ENCODE measurements at places on chromosomes 6 and 20.

- DNase-seq, result no peak
Observed at GRCh38 chr20:40955326-40955725, 73.3 kb upstream of the TOP1 start.

DNA sequence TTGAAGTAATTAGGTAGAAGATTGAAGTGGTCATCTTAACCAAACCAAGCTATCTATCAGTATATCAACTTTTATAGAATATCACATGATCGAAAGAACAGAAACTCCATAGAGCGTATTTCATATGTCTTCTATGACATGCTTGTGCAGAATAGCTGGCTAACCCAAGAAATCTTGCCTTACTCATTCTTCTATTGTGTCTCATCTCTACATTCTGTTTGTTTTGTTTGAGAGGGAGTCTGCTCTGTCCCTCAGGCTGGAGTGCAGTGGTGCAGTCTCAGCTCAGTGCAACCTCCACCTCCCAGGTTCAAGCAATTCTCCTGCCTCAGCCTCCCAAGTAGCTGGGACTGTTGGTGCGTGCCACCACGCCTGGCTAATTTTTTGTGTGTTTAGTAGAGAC lies 10.6 kb downstream of the TAB2 start:
- DNase-seq, result no peak

- DNase-seq, result no peak
Observed at GRCh38 chr6:111625461-111626391, 20.0 kb upstream of the TRAF3IP2 start.

DNA sequence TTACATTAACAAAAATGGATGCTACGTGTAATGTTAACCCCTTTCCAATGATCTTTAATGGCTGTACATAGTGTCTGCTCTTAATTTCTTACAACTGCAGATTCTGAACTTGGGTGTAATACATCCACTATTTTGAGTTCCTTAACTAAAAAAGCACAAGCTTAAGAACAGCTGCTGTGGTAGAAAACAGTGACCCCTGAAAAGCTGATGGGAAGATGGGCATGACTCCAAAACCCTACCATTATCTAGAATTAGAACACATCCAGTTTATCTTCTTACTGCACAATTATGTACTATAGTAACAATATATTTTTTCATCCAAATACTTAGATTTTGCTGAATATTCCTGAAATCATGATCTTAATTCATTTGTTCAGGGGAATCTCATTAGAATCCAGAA lies 49.3 kb downstream of the LYRM4 start:
- DNase-seq, result no peak

DNA sequence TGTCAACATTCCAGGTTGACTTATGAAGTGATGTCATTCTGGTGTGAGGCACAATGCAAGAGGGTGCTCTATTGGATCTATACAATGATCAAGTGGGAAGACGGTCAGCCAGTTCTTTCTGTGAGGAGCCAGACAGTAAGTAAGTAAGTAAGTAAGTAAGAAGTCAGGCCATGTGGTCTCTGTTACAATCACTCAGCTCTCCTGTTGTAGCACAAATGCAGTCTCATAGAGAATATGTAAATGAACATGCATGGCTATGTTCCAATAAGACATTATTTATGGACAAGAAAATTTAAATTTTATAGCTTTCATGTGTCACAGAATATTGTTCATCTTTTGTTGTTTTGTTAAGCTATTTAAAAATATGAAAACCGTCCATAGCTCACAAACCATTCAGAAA lies 399.7 kb downstream of the BTBD3 start:
- no peak for DNase-seq

DNA sequence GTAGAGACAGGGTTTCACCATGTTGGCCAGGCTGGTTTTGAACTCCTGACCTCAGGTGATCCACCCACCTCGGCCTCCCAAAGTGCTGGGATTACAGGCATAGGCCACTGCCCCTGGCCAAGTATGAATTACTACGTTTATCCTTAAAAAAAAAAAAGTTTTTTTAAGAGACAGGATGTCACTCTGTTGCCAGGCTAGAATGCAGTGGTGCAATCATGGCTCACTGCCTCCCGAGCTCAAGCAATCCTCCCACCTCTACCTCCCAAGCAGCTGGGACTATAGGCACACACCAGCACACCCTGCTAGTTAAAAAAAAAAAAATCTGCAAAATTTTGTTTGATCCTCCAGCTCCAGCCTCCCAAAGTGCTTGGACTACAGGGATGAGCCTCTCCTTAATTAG lies 23.1 kb downstream of the IYD start:
- DNase-seq, result no peak

DNA sequence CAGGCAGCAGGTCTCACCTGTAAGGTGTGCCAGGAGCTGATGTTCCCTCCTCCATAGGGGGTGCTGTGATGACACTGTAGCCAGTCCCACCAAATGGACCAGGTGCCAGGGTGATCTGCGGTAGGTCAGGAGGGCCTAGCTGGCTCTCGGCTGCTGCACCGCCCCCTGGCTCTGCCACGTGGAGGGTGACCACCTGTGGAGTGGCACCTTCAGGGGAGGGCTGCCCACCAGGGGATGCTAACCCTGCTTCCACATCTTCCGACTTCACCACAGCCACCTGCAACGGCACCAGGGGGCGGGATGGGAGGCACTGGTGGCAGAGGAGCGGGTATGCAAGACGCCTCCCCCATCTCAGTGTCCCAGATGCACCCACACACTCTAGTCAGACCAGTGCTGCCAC lies 18.3 kb downstream of the ZNF335 start:
- no peak for DNase-seq

- no peak for DNase-seq
Observed at GRCh38 chr6:71220466-71220865, 68.1 kb upstream of the OGFRL1 start.

DNA sequence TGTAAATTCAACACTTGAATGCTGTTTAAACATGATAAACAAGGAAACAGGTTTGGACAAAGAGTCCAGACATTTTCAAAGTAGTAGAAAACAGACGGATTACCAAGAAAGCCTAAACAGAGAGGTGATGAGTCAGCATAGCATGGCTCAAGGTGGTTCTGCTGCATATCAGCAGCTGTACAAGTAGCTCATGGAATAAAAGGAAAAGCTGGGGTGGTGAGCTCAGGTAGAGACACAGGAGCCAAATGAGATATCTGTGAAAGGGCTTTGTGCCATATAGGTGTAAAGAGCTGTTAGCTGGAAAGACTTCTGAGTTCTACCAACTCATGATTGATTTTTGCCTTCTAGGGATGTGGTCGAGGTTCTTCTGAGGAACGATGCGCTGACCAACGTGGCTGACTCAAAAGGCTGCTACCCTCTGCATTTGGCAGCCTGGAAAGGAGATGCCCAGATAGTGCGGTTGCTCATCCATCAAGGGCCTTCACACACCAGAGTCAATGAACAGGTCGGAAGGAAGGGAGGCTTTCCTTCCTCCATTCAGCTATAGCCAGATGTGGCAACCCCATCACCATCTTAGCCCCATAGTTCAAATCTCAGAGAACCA lies 80.7 kb downstream of the ANKS1A start:
- peak; percentile 21 for DNase-seq
